ENCODE measurements at places on chromosomes 6 and 20.
A peak's percentile ranks its signal among the peaks of the same experiment; 100 is the strongest.

DNA sequence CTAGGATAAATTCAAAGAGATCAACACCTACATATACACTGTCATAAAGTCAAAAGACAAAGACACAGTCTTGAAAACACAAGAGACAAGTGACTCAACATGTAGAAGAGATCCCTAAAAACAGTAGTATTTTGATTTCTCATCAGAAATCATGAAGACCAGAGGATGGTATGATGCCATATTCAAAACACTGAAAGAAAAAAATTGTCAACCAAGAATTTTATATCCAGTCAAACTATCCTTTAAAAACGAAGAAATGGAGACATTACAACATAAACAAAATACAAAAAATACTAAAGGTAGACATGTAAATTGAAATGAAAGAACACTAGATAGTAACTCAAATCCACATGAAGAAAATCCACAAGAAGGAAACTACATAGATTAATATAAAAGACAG, 27.3 kb upstream of the HBS1L start:
- no peak for DNase-seq

GRCh38 chr6:100512203-100512862, 47.6 kb upstream of the SIM1 start:
- DNase-seq = peak; percentile 4

- DNase-seq = no peak
Observed at GRCh38 chr20:35831971-35832370, 60.2 kb downstream of the PHF20 start.

- DNase-seq = no peak
Observed at GRCh38 chr6:92762443-92763273, 656.7 kb downstream of the EPHA7 start.

DNA sequence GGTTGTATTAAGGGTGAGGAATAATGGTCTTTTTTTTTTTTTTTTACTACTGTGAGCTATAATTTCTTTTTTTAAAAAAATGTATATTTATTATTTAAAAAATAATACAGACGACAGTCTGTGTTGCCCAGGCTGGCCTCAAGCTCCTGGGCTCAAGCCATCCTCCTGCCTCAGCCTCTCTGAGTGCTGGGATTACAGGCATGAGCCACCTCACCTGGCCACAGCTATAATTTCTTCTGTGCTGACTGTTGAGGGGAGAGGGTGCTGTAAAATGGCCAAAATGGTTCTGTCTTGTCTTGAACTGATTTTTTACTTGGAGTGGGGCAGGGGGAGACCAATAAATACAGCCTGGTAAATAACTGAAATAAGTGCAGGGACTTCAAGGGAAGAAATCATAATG, 3.6 kb downstream of the SRSF3 start:
- no peak for DNase-seq

DNA sequence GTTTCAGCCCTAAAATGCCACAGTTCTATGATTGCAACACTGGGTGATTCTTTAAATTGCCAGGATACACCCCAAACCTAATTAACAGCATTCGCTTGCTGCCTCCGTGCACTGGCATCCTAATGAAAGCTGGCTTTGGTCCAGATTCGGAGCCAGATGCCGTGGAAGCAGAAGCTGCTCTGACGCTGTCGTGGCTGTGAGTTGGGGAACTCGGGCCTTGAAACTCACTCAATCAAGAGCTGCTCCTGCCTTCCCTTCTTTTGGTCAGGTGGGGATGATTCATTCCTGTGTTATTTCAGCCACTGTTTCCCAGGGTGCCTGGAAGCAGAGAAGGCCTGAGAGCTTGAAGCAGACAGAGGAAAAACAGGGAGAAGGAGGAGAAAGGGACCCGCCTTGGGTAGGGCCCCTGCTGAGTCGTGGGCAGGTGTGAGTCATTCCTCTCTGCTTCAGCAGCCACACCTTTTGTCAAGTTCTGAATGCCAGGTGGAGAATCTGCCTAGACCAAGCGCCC, 36.2 kb upstream of the DSP start:
- peak; percentile 66 for DNase-seq

- DNase-seq = peak; percentile 97
Observed at GRCh38 chr6:31546958-31547726, at the start of gene NFKBIL1. Gene NFKBIL1 (plus strand): TSS chr6:31547608. CDS start chr6:31547695, 87 bp downstream.

DNA sequence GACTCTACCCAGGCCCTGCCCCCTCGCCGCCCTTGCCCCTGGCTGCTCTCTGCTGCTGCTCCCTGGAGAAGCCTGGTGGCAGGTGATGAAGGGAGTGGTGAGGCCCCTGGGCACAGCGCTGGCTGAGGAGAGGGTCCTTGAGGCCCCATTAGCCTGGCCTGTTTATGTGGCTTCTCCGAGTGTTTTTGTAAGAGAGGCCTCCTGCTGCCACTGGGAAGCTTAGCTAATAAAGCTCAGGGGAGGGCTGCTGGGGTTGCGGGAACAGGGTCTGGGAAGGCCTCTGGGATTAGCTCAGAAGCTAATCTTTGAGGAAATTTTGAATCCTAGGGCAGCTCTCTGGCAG, 15.5 kb downstream of the EBF4 start:
- no peak for DNase-seq

DNA sequence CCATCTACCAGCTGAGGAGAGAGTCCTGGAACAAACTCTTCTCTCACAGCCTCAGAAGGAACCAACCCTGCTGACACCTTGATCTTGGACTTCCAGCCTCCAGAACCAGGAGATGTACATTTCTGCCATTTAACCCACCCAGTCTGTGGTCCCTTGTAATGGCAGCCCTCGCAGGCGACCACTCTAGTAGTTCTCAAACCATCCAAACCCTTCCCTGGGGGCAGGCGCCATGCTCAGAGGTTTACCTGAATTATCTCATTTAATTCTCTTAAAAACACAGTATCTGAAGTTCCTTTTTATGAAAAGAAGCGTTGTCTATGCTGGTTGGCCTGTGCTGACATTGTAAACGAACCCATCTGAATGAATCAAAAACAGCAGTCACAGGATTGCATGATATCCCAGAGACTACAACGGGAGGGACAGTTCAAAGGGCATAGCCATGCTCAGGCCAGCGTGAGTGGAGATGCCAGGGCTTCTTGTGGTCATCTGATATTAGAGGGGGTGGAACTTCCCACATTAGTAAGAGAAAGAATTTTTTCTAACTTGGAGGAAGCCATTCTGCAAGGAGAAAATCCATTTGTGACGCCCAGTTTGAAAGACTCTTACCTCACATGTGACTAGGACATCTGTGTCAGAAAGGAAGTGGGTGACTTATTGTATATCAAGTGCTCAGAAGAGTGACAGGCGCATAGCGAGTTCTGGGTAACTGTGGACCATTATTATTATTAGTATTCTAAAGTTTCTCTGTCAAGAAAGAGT, 17.2 kb upstream of the TAGAP start:
- no peak for DNase-seq

- no peak for DNase-seq
Observed at GRCh38 chr6:3117912-3118352, 579 bp upstream of the BPHL start.

- no peak for DNase-seq
Observed at GRCh38 chr6:15431762-15432483, 186.1 kb downstream of the JARID2 start.

DNA sequence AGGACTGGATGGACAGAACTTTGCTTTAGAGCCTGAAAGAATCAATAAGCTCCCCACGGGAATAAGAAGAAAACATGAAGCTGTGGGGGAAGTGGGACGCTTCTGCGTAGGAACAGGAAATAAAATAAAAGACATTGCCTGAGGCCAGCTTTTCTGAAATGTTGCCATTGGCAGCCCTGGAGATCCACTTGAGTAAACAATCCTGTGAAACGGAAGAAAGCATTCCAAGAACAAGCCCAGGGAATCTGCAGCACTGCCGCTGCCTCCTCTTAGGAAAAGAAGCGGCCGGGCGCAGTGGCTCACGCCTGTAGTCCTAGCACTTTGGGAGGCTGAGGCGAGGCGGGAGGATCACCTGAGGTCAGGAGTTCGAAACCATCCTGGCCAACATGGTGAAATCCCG, 182.3 kb upstream of the RALGAPA2 start:
- peak; percentile 80 for DNase-seq

- DNase-seq = no peak
Observed at GRCh38 chr20:42613076-42613475, 576.6 kb downstream of the PTPRT start.

GRCh38 chr20:49281059-49281912, 3.4 kb upstream of the ZNFX1 start:
- DNase-seq = no peak

GRCh38 chr20:40109136-40109535, 579.9 kb downstream of the MAFB start:
- no peak for DNase-seq

DNA sequence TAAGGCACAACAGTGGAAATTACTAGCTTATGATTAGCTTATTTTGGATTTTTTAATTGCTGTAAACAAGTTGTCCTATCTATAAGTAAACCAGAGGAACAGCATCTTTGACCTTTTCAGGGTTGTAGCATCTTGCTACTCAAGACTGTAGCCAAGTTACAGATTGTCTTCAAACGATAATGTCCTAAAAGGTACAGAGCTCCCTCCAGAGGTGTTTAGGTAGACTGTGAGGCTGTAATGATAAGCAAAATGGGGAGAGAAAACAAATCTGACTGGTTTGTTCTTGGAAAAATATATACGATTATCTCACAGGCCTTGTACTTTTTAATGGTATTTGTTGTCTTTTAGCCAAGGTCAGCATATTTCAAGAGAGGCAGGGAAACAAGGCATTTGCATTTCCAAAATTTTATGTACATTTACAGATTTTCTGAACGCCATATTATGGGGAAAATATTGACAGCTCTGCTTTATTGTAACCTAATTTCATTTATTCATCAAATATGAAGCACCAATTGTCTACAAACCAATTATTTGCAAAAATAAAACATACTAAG, 273.4 kb downstream of the MEI4 start:
- DNase-seq = no peak

- no peak for DNase-seq
Observed at GRCh38 chr6:39193201-39193791, 36.0 kb downstream of the KCNK5 start.

- DNase-seq = peak; percentile 15
Observed at GRCh38 chr20:23111307-23111943, 25.3 kb upstream of the CD93 start.

GRCh38 chr20:47464380-47465101, 37.1 kb upstream of the NCOA3 start:
- DNase-seq = peak; percentile 11

All from NCI-H2029 treated with DMSO at 0.1 percent for 48 hours (cell line).